ENCODE measurements at places on chromosomes 2 and 18.

DNA sequence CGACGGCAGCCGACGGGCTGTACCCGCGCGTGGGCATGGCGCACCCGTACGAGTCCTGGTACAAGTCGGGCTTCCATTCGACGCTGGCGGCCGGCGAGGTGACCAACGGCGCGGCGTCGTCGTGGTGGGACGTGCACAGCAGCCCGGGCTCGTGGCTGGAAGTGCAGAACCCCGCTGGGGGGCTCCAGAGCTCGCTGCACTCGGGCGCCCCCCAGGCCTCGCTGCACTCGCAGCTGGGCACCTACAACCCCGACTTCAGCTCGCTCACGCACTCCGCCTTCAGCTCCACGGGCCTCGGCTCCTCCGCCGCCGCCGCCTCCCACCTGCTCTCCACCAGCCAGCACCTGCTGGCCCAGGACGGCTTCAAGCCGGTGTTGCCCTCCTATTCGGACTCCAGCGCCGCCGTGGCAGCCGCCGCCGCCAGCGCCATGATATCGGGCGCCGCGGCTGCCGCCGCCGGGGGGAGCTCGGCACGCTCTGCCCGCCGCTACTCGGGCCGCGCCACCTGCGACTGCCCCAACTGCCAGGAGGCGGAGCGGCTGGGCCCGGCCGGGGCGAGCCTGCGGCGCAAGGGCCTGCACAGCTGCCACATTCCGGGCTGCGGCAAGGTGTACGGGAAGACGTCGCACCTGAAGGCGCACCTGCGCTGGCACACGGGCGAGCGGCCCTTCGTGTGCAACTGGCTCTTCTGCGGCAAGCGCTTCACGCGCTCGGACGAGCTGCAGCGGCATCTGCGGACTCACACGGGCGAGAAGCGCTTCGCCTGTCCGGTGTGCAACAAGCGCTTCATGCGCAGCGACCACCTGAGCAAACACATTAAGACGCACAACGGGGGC, 2.0 kb downstream of the SP9 start:
- DNase-seq: no peak

DNA sequence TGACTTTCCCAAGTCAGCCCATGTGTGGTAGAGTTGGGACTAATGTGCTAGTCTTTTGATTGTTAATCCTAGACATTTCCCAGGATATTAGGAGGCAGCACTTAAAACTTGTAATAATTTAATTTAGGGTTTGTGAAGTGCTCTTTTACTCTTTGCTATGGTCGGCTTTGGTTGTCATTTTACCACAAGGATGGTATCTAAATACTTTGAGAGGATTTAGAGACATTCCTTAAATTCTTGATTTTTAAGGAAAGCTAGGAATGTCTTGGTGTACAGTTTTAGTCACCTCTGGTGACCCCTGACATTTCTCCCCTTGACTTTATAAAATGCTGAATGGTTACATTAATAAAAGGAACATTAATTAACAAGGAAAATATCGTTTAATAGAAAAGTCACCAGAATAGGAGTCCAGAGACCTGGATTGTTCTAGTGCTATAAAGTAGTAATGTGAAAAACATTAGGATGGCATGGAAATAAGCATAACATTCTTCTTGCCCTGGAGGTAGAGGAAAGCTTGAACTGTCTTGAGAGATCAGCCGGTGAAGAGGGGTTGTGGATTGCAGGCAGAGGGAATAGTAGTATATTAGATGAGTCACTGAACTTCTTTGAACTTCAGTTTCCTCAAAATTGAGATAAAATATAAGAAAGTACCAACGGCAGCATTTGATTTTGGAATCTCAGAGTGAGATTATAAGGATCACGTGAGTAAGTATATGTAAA, 209.2 kb downstream of the MCFD2 start:
- DNase-seq: no peak

DNA sequence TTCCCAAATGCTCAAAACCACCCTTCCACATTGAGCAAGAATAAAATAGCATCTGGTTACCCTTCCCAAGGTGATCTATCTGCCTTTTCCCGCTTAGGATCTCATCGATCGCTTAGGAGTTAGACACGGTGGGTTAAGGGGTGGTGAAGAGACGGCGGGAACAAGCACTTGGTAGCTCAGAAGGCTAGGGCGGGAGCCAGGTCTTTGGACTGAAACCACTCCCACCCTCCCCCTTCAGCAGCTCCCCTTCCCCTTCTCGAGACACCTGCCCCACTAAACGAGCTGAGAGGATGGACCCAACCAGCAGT, 513 bp downstream of the THOC1 start:
- no peak for DNase-seq

- no peak for DNase-seq
These were observed 4.3 kb downstream of the THAP4 start for GRCh38 chr2:241632478-241633325.

DNA sequence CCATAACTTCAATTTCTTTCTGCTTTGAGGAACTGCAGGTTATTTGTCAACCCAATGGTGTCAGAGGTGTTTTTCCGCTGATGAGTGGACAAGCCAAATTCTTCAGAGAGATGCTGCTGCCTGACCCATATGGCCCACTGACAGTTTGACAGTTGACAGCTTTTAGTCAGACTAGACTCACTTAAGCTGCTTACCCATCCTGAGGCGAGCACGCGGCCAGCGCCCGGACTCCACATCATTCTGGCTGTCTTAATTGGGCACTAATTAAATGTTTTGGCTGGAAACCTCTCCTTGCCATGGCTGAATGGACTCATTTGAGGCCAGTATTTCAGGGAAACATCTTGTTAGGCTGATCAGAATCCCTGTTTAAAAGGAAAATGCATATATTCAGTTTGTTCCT, 316.1 kb upstream of the FANCL start:
- DNase-seq: no peak

GRCh38 chr18:45670281-45670962, 53.6 kb upstream of the SLC14A1 start:
- peak; percentile 27 for DNase-seq

GRCh38 chr2:215918901-215919599, 94.3 kb downstream of the MREG start:
- no peak for DNase-seq

DNA sequence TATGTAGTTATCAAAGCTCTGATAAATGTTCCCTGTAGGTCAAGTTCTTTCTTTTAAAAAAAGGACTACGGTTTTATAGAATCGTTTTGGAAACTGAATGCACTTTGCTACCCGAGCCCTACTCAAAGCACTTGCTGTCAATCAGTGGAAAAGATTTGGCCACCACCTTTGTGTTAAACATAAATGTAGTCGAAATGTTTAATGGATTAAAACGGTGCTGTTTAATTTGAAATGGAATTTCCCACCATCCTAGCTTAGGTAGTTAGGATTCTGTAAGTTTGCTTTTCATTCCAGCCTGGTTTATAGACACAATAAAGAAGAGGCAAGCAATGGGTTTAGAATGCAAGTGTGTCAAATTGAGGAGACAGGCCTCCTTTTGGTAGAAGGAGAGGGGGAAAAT, 69.4 kb upstream of the MMADHC start:
- no peak for DNase-seq

DNA sequence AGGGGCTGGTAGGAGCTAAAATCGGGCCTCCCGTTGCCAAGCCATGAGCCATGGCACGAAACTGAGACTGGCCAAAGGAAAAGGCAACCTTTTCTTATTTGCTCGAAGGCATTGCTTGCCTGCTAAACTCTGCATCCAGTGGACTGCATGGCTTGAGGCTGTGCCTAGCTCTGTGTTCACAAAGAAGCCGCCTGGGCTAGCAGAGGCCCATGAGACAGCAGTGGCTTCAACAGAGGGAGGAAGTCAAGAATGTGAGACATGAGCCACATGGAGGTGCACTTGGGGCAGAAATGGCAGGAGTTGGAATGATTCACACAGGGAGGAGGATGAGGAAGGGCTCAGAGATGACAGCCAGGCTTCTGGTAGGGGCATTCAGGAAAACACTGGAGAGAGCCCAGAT, 33.5 kb downstream of the TPRKB start:
- DNase-seq: no peak

DNA sequence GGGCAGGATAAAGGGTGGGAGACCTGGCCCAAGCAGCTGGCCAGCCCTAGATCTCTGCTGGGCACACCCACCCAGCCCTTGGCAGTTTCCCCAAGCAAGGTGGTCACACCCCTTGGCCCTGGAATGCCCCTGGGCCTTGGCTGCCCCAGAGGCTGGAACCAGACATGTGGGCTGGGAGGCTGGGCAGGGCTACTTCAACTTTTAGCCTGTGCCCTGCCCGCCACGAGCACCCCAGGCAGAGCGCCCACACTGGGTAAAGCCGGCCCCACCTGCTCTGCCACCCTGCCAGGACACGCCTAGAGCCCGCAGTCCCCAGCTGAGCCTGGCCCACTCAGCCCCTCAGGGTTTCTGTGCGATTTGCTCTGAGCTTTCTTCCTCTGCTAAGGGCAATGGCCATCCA, 119.7 kb upstream of the SMAD2 start:
- DNase-seq: no peak

DNA sequence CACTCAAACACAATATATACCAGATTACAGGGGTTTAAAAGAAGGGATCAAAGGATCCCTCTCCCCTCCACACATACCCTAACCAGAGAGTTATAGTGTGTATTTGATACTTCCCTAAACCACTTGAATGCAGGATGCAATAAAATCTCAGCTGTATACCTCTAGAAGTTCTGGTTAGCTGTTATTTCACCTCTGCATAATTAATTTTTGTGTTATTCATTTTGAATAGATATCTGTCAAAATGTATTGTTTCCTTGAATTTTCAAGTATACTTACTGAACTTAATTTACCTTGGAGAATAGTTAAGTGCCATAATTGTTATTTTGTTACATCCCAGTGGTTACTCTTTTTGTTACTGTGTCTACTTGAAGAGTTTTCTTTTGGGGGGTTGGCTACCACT, 34.5 kb downstream of the DDX1 start:
- DNase-seq: no peak

DNA sequence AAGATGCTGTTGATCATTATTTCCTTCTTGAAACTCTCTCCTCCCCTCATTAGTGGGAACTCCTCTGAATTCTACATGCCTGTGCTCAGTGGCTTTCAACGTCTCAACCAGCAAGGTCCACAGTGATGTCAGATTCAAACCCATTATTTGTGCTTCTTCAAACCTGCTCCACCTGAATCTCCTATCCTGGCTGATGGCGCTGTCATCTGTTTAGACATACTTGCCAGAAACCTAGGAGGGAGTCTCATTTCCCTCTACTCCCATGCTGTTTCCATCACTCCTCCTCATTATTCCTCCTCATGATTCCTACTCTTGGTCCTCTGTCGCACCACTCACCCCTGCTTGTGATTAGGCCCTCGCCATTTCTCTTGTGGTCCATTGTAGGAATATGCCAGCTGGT, 2.9 kb upstream of the LPIN2 start:
- no peak for DNase-seq

- no peak for DNase-seq
These were observed 418.3 kb upstream of the LRRTM1 start for GRCh38 chr2:80722803-80723202.

GRCh38 chr2:223820549-223820948, 16.8 kb downstream of the AP1S3 start:
- no peak for DNase-seq

- DNase-seq: no peak
These were observed 130.1 kb upstream of the SP5 start for GRCh38 chr2:170585067-170585466.

- no peak for DNase-seq
These were observed 209.2 kb upstream of the GATA6 start for GRCh38 chr18:21960189-21960588.

GRCh38 chr2:148534416-148535204, 109.9 kb upstream of the EPC2 start:
- DNase-seq: no peak

- DNase-seq: no peak
These were observed 218.4 kb downstream of the MREG start for GRCh38 chr2:215794829-215795546.

DNA sequence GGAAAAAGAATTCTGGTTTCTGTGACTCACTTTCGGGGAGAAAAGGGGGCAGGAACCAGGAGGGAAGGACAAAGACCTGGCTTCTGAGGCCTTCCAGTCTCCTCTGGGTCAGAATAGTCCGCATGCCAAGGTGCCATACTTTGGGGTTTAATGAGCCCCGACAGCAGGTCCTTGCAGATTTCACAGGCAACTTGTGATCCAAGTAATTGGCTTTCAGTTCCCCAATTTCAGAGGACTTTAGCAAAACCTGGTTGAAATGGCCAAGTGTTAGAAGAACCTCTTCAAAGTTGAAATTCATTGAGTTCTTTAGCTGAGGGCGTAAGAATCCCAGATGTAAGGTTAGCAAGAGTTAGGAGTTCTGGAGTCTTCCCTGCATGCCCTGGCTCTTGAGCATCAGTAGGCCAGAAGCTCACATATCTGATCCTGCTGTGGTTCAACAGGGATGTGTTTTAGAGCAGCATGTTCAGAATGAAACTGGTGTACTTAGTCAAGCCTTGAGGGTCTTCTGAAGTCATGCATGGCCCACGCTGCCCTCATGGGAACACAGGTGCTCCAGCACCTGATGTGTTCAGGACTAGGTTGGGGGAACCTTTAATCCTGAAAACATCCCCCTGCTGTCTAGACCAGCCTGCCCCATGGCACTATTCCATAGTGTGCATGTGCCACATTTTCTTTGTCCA, 143.0 kb downstream of the NUP35 start:
- DNase-seq: no peak

- DNase-seq: no peak
These were observed 67.1 kb downstream of the RAB31 start for GRCh38 chr18:9775178-9775577.

DNA sequence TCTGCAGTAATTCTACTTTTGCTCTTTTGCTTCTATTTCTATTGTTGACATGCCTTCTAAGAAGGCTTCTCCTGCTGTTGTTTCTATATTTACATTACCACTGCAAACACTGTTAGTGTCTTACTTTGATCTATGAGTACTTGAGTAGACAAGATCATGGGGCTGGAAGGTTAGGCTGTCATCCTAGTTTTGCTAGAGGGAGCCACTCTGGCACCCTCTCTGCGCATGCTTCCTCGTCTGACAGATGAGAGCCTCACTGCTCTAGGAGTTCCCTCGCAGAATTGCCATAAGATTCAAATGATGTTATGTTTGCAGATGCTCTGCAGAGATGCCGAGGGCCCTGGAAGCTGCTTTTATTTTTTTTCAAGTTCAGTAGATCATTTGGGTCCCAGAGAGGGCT, 185.6 kb downstream of the RNF144A start:
- no peak for DNase-seq

DNA sequence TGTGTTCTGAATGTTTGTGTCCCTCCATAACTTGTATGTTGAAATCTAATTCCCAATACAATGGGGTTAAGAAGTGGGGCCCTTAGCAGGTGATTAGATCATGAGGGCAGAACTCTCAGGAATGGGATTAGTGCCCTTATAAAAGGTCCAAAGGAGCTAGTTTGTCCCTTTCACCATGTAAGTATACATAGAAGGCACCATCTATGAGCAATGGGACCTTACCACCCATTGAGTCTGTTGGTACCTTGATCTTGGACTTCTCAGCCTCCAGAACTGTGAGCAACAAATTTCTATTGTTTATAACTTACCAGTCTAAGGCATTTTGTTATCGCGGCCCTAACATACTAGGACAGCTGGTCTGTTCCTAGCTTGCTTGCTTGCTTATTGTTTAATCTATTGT, 106.3 kb downstream of the MYCN start:
- no peak for DNase-seq

GRCh38 chr2:72276356-72276755, 128.7 kb upstream of the CYP26B1 start:
- no peak for DNase-seq

Data from stimulated activated CD4-positive, alpha-beta T cell treated with anti-CD3 and anti-CD28 coated beads, TNF-alpha, amount 100 ng/mL, for 24 hours (primary cell).